ENCODE measurements at places on chromosomes 7 and 10.

- peak; percentile 27 for DNase-seq
Measured at GRCh38 chr10:12710594-12711349, 290.7 kb downstream of the CCDC3 start.

DNA sequence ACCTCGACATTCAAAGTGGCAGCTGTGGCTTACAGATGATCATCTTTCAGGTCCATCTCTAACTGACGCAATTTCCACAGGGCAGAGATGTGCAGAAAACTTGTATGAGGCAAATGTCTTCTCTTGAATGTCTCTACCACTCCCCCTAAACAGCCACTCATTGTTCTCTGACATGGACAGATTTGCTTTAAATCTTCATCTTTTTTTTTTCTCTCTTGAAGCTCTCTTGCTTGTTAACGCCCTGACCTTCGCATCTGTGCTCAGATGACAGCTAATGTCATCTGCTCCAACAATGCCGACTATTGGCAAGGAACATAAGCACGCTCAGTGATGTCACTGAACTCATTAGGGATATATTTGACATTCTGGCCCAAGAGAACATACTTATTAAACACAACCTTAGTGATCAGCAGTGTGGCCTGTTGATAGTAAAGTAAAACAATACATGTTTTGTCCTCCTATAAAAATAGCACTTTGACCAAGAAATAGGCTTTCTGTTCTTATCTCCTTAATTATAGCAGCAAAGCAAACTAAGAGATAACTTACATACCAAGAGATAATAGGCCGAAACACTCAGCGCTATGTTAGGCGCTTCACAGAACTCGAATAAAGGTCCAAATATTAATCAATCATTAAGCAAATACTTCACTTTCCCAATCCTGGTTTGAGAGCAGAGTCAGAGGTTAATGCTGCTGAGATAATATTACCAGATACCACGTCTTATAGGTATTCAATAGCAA, 583.5 kb downstream of the PARD3 start:
- no peak for DNase-seq

DNA sequence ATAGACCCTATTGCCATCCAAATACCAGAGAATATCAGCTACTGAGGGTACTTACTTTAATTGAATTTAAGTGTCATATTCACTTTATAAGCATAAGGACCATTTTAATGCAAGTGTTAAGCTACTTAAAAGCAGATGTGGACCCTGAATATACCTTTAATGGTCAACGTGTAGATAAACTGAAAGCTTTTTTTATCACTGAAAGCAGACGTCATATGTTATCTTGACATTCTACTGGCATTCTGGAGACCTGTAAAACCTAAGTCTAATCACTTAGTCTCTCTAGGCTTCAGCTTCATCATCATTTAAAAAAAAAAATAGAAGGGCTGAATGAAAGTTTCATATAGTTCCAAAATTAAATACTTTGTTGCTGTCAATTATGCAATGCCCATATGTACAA, 116.5 kb downstream of the ELAPOR2 start:
- DNase-seq = no peak

DNA sequence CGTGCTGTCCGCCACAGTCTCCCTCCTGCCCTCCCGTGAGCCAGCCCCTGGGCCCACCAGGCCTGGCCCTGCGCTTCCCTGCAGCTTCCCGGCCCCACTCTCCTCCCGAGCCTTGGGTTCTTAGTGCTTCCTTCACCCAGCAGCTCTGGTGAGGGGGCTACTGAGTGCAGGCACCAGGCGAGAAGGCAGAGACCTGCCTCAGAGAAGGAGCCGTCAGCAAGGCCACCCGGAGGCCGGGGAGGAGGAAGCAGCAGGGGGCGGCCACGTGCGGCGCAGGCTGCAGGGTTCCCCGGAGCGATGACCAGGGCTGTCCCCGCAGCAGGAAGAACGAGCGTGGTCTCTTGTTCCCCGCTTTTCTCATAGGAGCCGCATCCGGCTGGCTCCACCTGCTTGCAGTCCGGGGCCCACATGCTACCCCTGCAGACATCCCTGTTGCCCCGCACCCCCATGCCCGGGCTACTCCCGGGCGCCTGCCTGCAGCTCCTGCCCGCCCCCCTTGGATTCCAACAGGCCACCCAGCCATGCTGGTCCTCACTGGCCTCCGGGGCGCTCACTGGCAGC, 20.5 kb downstream of the YKT6 start:
- DNase-seq = no peak

DNA sequence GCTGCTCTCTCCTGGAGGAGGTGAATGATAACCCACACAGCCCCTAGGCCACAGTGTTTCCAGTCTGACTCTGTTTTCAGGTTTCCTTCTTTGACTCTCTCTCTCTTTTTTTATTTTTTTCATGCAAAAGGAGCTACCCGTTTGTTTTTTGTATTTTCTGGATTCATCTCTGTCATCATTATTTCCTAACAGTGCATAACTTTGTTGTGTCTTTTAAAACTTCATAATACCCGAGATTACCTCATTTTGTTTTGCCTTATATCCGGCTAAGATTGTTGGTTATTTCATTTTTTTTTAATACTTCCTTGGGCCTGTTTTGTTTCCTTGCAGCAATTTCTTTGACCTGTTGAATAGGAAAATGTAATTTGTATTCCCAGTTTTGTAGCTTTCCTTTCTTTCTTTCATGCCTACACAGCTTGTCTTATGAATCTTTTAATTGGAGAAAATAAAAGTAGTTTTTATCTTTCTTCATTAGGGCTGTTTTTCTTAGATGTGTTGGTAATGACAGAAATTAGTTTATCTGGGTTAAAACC, 72.5 kb downstream of the SPAG6 start:
- DNase-seq = no peak

DNA sequence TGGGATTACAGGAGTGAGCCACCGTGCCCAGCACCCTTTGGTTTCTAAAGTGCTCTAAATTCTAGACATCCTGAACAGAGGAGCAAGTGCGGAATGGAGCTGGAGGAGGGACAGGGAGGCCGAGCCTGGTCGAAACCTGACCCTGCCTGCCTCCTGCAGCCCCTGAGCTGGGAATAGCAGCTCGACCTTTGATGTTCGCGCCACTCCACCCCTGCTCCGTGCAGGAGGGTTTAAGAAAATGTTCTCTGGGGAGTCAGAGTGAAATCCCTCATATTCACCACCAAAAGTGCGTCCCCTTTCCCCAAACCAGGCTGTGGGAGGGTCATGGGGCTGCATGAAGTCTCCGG, 1.8 kb downstream of the PGAM2 start:
- no peak for DNase-seq

DNA sequence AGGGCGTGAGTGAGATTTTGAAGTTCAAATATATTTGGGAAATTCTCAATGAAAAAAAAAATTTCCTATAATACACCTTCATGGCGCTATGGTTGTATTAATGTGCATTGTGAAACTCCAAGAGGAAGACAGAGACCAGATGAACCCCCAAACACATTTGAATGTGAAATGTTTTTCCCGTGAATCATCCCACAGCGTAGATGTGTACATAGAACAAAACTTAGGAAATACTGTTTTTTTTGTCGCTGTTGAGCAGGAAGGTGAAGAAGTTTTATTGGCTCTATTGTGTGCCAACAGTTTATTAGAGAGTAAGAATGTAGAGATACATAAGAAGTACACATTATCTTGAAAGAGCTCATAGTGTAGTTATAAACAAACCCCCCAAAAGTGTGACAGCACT, 134.0 kb downstream of the KCND2 start:
- no peak for DNase-seq

DNA sequence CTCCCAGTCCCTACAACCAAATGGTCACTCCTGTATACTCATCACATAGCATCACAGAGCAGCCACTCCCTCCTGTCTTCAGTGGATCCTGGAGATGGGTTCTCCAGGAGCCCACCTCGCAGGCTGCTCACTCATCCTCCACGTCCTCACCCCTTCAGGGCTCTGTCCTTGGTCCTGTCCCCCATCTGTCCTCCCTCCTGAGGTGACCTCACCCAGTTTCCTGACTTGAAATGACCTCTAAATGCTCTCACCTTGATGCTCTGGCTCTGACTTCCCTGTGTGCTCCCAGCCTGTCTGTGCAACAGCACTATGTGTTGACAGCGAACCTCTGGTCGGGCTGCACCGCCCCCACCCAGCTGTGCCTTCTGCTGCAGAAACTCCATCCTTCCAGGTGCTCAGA, 2.1 kb upstream of the PPP2R2D start:
- no peak for DNase-seq

- DNase-seq = no peak
Measured at GRCh38 chr10:71424496-71425194, 27.9 kb downstream of the CDH23 start.

- no peak for DNase-seq
Measured at GRCh38 chr10:132209130-132209529, 22.4 kb downstream of the DPYSL4 start.

DNA sequence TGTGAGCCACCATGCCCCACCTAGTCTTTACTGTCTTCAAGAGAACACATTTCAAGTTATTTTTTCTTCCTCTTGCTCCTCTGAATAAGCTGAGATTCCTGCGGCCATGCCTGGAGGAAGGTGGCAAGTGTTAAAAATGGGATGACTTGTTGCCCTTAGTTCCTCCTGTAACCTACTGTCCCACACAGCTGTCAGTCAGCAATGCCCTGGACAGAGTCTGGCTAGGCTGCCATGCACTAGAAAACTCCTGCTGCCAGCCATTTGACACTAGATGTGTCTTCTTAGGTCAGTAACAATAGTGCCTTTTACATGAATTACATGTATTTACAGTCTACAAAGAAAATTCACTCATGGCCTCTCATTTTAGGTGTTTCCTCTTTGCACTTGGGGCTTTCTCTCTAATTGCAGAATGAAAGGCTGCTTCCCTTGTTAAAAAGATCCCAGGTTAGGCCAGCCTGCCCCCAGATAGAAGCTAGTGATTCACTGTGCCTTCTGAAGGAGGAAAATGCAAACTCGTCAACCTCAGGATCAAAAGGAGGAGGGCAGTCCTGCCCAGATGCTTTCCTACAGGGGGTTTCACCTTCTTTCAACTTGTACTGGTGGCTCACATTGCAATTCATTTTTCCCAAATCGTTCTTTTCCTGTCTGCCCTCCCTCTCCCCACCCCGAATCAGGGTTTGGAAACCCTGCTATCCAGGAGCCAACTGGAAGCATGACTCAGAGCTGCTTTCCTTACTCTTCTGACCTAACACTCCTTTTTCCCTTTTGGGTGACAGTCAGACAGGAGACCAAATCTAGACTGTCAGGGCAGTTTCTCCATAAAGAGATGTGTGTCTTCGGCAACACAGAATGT, 136.6 kb downstream of the SPAG6 start:
- no peak for DNase-seq

GRCh38 chr7:131623154-131623553, 66.7 kb upstream of the PODXL start:
- DNase-seq = no peak

DNA sequence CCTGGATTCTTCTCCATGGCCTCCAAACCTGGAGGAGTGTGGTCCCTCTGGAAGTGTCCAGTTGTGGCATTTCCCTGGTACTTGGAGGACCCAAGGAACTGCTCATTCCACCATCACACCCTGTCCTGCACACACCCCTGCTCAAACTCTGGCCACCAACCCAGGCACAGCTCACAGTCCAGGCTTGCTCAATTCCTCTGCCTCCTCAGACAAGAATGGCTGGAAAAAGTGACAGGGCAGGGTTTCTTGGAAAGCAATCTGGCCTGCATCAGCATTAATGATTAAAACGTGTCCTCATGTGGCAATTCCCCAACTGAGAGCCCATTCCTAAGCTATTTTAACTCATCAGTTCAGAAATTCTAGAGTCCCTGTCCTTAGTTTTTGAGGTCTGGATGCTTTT, 17.2 kb upstream of the TPST1 start:
- DNase-seq = no peak

GRCh38 chr7:104362756-104363155, 34.4 kb downstream of the LHFPL3 start:
- no peak for DNase-seq

GRCh38 chr10:88330174-88330573, 252.9 kb downstream of the RNLS start:
- no peak for DNase-seq

GRCh38 chr10:74681917-74682627, 144.3 kb upstream of the KAT6B start:
- no peak for DNase-seq

DNA sequence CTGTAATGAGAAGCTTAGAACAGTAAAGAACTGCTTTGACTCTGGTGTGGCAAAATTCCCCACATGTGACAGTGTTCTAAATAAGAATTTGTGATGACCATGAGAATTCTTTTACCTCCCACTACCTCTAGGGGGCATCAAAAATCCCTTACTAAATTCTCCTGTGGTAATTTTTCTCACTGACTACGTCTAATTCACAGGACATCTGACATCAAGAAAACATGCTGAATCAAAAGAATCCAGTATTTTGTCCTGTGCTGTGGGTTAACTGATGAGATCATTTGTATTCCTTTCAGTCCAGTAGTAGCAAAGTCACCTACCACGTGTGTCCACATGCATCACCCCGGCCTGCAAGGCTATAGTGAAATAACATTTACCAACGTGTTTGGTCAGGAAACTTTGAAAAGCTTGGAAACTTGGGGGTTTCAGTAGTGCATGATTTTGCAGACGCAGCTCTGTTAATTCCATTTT, 103.8 kb downstream of the ATE1 start:
- DNase-seq = no peak

GRCh38 chr7:152054367-152055230, 29.1 kb downstream of the GALNT11 start:
- no peak for DNase-seq

GRCh38 chr10:129713659-129714265, 246.7 kb downstream of the MGMT start:
- no peak for DNase-seq

- no peak for DNase-seq
Measured at GRCh38 chr7:41710838-41711237, 7.9 kb upstream of the INHBA start.

DNA sequence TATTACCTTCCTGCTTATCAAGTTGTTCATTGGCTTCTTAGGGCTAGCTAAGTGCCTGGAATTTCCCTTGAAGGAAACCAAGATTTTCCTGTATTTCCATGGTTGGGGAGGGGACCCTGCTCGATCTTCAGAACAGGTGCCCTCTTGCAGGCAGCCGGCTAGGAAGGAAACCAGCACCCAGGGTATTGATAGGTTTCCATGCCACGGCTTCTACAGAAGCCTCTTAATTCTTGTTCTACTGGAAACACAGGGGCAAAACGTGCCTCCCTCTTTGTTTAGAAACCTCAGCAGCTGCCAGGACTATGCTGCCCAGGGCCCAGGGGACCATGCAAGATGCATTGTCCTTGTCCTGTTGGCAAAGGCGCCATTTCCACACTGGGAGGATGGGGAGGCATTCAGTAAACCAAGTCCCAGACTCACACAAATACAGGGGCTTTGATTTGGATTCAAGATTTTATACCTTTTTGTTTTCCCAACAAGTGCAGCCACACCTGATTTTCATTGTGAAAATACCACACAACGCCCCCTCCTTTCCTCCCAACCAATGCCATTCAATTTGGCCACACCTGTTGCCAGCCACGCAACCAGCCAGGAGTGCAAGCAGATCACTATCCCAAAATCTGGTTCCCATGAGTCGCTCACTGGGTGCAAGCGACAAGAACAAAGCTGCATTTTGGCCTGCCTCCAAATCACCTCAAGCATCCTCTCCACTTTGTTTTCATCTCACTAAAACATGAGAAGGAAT, 29.6 kb downstream of the C10orf71 start:
- DNase-seq = no peak
